ENCODE measurements at places on chromosomes 6 and 20.

DNA sequence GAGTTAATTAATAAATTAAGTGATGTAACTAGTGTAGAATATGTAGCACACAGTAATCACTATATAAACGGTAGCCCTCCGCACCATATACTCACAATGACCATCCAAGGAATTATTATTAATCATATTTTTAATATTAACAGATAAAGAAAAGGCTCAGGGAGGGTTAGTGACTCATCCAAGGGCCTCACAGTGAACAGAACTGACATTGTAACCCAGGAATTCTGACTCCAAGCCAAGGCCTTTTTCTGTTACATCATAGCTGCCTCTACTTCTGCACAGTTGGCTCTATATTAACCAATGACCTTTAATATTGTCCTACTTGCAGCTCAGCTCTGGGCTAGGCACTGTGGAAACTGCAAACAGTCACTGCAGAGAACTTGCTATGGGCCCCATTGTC, 117.5 kb upstream of the SIRPG start:
- DNase-seq = no peak

DNA sequence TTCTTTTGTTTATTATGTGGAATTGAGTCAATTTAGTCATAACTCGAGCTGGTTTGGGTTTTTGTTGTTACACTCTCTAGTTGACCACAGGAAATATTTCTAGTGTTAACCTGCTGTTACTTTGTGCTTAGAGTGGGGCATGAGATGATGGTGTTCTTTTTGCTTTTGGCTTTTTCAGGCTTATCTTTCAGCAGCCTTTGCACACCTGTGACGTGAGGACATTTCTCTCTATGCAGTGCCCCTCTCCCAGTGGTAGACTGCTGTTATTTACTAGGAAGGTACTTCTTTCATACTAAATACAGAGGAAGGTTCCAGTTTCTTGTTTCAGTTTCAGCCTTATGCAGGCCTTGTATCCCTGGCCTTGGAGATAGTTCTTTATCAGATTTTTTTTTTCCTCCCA, 766.8 kb upstream of the MAN1A1 start:
- DNase-seq = no peak

DNA sequence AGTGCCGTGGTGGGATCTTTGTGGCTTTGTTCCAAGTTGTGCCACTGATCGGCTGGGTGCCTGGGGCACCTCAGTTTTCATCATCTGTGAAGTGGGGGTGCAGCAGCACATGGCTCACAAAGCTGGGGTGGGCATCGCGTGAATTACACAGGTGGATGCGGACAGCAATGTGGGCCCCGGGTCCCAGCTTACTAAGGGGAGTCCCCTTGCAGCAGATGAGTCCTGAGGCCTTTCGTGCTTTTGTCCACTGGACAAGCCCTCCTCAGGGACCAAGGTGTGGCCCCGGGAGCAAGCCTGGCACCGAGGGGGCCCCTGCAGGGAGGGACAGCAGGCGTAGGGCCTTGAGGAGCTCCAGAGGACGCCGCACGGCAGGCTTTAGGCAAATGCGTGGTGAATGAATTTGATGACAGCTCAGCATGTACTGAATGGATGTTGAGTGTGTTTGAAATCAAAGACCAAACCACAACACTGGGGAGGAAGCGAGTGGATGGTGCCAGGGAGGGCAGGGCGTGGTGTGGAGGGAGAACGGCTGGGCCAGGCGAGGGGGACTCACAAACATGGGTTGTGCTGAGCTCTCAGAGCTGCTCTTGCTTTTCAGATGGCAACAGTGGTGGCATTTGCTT, 53.2 kb downstream of the IRF4 start:
- DNase-seq = no peak

DNA sequence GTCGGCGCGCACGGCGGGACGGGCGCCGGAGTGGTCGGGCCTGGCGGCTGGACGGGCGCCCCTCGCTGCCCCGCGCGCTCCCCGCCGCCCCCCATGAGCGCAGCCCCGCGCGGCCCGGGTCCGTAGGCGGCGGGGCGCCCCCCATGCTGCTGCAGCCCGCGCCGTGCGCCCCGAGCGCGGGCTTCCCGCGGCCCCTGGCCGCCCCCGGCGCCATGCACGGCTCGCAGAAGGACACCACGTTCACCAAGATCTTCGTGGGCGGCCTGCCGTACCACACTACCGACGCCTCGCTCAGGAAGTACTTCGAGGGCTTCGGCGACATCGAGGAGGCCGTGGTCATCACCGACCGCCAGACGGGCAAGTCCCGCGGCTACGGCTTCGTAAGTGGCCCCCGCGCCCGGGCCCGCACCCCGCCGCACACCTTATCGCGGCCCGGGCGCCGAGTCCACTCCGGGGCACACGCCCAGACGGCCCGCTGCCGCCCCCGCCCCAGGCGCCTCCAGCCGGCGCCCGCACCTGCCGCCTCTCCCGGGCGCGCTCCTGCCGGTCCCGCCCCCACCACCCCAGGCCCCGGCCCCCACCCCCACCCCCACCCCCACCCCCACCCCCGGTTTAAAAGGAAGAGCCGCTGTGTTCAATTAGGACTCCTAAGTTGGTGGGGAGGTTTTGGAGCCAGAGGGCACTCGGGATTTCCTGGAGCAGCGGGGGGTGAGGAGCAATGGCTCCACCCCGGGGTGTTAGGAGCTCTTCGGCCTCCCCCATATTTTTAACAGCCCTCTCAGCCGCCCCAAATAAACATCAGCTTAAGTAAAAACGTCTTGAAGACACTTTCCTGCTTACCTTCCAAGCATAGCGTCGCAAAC, 474 bp downstream of the RBM38 start:
- no peak for DNase-seq

- DNase-seq = no peak
These were observed 199.3 kb downstream of the BACH2 start for GRCh38 chr6:90097356-90097755.

GRCh38 chr6:35370785-35371493, 28.6 kb downstream of the PPARD start:
- no peak for DNase-seq

DNA sequence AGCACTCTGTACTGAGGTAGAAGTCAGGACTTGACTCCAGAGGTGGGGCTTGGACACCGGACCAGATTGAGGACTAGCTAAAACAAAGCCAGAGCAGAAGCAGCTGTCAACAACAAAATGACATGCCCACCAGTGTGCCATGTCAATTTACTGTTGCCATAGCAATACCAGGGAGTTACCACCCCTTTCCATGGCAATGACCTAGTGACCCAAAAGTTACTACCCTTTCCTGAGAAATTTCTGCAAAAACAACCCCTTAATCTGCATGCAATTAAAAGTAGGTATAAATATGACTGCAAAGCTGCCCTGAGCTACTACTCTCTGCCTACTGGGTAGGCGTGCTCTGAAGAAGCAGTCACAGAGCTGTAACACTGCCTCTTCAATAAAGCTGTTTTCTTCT, 21.0 kb downstream of the MAP3K5 start:
- no peak for DNase-seq

DNA sequence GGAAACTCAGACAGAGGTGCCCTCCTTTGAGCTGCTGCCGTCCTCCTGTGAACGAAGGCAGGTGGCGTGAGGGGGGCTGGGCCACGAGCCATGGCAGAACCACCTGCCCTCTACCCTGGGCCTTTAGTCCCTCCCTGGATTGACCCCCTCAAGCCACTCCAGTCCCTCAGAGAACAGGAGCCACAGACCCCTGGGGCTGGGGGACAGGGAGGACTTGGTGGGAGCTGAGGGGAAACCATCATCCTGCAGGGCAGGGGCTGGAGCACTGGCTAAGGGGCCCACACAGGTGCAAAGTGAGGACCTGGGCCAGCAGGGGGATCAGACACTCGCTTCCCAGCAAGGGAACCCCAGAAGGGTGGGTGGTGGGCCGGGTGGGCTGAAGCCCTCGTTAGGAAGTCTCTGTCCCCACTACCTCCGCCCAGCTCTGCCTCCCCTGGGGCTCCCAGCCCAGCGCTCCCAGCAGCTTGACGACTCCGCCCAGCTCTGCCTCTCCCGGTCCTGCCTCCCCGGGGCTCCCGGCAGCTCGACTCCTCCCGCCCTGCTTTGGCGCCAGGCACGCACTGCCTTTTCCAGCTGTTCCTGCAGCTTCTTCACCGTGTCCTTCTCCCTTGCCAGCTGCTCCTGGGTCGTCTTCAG, 44.4 kb downstream of the DSTN start:
- DNase-seq = peak; percentile 24

- no peak for DNase-seq
These were observed at the start of gene SLC35D3 for GRCh38 chr6:136921936-136922684. Gene SLC35D3 (plus strand): TSS chr6:136922301. CDS start chr6:136922429, 128 bp downstream.
